ENCODE measurements at places on chromosomes 12 and 14. TPM values are rescaled to one million over a fixed set of nuclear protein-coding genes. Genes with fewer than 3 reads are reported as not detected.

GRCh38 chr12:91339106-91339505 is 156.5 kb upstream of the DCN start:
- DNase-seq, result no peak

GRCh38 chr14:30223966-30224365 is 296.3 kb upstream of the PRKD1 start:
- no peak for DNase-seq

The LPAR5 gene
- polyA plus RNA-seq, result 0.12 TPM

DNA sequence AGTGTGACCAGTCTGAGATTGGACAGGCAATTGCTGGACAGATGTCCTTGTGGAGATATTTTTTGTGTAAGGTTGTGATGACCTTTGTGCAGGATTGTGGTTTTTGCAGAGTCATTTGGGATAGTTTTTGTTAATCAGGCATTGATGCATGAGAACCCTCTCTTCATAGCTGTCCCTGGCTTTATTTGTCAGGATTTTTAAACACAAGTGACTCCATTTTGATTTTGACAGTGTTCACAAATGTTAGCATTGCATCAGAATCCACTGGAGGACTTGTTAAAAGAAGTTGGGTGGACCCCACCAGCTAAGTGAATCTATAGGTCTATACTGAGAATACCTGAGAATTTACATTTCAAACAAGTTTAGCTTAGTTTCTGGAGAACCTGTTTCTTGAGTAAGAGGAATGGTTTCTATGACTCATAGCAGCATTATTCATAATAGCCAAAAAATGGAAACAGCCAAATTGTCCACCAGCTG is 11.8 kb downstream of the FNTB start:
- DNase-seq, result peak; percentile 77

The KRT5 gene
- polyA plus RNA-seq, result 8,158 TPM

DNA sequence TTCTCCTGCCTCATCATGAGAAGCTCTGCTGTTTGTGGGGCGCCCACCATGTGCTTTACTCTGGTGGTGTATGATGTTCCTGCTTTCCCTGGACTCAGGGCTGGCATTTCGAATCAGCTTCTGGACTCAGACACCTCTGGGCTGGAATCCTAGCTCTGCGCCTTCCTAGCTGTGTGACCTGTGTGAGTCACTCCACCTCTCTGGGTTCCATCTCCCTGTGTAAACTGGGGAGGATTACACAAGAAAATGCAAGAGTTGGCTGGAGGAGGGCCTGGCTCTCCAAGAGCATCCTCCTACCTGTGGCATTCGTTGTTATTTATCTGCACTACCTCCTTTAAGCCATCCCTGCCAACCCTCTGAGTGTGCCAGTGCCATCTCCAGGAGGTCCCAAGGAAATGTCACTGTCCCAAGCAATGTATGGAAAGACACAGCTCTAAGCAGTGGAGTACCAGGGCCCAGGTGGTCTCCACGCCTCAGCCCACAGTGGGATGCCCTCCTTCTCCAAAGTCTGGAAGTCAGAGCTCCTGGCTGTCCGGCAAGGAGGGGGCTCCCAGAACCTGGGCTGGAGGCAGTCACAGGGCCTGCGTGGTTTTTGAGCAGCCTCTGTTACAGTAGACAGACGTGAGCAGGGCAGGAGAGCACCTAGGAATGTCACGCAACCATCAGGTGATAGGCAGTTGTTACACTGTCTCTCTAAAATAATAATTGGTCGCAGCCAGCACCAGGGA is 7.3 kb upstream of the TNFAIP2 start:
- DNase-seq, result peak; percentile 24

All from mammary epithelial cell (primary cell).